ENCODE measurements at places on chromosomes 6 and 20.

GRCh38 chr20:31496761-31497295, 17.4 kb upstream of the HM13 start:
- no peak for DNase-seq

- no peak for DNase-seq
These were observed 3.4 kb downstream of the UBE3D start for GRCh38 chr6:83062225-83062624.

- DNase-seq = peak; percentile 57
These were observed 3.4 kb downstream of the TCFL5 start for GRCh38 chr20:62858058-62858830.

- no peak for DNase-seq
These were observed 2.7 kb upstream of the ZNFX1 start for GRCh38 chr20:49280463-49281058.

GRCh38 chr6:165661664-165662025, 1.4 kb downstream of the PDE10A start:
- DNase-seq = no peak

DNA sequence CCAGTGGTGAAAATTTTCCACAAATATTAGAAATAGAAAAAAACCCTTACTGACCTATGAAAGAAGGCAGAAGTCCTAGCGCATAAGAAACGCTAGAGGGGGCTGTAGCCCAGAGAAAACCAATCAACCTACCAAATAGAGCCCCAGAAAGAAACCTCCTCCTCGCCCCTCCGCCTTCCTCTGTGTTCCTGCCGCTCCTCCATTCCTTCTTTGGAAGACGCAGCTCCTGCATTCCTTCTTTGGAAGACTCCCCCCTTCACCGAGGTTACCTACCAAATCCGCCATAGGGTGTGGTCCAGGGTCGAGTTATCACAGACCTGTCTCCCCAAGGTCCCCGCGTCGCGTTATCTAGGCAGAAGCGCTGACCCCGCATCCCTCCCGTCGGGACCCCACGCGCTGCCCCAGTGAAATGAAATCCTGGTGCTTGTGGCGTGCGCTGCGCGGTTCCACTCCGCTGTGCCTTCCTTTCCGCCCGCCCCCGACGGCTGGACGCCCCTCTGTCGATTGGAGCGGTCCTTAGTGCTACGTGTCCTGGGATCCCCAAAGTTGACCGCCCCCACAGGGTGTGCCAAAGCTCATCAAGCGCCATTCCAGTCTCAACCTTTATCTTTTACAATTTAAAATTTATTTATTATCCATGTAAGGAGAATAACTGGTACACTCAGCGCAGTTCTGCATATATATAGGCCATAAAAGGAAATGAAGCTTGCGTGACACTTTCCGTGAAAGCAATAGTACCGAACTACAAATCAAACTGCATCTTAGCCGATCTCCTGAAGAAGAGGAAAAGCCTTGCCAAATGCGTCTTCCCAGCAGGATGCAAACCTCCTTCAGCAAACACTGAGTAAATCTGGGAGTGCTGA, 13.0 kb downstream of the RPP21 start:
- no peak for DNase-seq

- no peak for DNase-seq
These were observed 2.8 kb upstream of the DIDO1 start for GRCh38 chr20:62929051-62929538.

- DNase-seq = no peak
These were observed 271.2 kb upstream of the THEMIS start for GRCh38 chr6:128172081-128172480.

DNA sequence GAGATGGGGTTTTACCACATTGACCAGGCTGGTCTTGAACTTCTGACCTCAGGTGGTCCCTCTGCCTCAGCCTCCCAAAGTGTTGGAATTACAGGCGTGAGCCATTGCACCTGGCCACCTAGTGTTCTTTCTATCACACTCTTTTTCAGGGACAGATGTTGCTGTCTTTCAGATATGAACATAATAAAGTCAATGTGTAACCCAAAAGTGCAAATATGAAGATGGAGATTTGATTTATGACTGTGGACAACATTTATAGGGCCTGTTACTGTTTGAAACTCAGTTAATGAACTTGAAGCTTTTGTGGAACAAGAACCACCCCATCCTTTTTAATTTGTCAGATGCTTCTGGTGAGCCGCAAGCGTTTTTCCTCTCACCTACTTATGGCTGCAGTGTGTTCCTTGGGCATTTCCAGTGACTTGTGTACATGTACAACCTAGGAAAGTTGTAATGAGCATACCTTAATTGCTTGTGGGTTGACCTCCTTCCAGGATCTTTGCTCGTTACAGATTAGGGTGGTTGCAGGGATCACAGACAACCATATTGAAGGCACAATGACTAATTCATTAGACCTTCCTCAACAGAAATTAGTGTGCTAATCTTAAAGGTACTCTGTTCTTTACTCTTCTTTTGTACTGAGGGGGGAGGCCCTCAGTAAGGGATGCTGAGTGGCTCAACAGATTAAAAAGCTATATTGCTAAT, 6.8 kb downstream of the TBPL1 start:
- no peak for DNase-seq

- no peak for DNase-seq
These were observed 9.7 kb downstream of the BACH2 start for GRCh38 chr6:90286884-90287488.

Measured in nucleus accumbens (tissue), 56 donors.